ENCODE measurements at places on chromosomes 13 and 19.

DNA sequence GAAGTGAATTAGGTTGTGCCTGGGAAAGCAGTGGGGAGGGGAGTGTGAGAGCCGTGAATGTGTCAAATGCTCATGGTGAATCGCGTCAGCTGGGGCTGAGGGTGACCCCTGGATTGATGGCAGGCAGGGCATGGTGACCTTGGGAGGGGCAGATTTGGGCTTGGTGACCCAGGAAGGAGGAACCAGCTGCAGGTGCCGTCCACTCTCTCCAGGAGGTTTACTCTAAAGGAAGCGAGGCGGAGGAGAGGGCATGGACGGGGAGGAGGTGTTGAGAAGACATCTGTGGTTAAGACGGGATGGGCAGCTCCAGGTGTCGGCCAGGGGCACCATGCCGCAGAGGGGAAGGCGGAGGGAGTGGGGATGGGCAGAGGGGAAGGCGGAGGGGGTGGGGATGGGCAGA is 28.7 kb downstream of the TMEM255B start:
- DNase-seq, result no peak

DNA sequence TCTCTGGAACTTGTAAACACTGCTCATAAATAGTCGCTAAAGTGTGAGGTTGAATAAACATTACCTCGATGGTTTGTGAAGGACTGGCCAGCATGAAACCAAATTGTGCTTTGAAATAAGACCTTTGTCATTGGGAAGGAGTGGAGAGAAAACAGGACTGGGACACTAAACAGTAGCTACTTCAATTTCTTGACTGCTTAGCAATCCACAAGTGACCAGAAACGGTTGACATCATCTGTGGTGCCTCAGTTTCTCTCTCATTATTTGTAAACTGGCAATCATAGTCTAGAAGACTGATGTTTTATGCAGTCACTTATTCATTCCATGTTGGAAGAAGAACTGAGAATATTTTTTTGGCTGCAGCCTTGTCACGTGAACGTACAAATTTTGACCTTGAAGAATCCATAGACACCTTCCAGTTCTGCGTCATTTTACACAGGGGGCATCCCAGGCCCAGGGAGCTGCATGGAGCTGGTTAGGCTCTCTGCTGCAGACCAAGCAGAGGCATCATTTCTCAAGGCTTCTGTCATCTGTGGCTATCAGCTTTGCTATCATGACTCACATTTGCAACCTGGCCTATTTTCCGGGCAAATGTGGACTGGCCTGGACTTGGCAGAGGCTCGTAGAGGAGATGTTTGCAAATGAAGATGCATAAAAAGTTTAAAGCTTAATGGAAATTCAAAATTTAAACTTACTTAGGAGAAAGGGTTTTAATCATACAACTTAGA is 391.8 kb downstream of the FGF9 start:
- no peak for DNase-seq

DNA sequence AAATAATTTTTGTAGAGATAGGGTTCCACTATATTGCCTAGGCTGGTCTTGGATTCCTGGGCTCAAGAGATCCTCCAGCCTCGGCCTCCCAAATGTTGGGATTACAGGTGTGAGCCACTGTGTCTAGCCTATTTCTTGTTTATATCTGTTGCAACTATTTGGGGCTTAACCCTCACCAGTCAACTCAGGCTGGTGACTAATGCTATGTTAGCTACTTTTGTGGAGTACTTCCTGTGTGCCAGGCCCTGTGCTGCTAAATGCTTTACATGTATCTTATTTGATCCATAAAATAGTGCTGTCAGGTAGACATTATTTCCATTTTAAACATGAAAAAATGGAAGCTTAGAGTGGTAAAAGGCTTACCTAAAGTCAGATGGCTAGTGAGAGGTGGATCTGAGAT is 13.8 kb downstream of the CEACAM1 start:
- no peak for DNase-seq

DNA sequence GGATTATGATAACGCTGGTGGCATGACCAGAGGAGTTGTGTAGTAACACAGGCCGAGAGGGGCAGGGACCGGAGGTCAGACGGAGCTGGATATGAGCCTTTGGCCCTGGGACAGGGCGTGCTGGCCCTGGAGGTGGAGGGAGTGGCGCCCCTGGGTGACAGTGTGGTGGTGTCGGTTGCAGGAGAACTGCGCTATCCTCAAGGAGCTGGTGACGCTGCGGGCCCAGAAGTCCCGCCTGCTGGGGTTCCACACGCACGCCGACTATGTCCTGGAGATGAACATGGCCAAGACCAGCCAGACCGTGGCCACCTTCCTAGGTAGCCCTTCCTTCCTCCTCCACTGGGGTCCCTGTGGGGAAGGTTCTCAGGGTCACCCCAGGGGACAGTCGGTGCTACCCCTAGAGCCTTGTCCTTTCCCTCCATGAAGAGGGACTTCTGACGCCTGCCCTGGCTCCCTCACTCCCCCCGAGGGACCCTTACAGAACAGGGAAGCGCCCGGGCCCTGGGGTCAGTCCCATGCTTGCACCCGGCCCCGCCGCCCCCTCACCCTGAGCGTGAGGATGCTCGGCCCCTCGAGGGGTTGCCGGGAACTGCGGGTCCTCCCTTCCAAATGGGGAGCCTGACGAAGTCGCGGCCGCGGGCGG is 12.8 kb upstream of the ZNF554 start:
- no peak for DNase-seq

DNA sequence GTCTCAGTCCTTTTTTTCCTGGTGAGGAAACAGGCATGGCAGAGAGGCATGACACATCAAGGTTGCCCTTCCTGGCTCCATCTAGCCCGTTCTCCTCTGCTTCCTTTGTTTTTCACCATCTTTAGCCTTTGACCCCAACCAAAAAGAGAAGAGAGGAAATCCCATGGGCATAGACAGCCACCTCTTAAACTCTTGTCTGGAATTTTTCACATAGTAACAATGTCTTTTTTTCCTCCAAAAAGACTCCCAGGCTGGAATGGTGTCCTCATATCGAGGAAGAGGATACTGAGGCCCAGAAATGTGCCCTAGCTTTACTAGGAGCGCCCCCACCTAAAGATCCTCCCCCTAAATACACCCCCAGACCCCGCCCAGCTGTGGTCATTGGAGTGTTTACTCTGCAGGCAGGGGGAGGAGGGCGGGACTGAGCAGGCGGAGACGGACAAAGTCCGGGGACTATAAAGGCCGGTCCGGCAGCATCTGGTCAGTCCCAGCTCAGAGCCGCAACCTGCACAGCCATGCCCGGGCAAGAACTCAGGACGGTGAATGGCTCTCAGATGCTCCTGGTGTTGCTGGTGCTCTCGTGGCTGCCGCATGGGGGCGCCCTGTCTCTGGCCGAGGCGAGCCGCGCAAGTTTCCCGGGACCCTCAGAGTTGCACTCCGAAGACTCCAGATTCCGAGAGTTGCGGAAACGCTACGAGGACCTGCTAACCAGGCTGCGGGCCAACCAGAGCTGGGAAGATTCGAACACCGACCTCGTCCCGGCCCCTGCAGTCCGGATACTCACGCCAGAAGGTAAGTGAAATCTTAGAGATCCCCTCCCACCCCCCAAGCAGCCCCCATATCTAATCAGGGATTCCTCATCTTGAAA is at the start of gene GDF15:
Gene GDF15 (plus strand): TSS at position 484 of the 868 bp plus-strand sequence. CDS start 32 bp downstream, at position 516.
- no peak for DNase-seq

DNA sequence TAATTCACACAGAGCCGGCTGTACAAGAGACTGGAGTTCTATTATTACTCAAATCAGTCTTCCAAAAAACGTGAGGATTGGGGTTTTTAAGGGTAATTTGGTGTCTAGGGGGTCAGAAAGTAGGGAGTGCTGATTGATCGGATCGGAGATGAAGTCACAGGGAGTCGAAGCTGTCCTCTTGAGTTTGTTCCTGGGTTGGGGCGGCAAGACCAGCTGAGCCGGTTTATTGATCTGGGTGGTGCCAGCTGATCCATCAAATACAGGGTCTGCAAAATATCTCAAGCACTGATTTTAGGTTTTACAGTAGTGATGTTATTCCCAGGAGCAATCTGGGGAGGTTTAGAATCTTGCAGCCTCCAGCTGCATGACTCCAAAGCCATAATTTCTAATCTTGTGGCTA is 262.7 kb downstream of the KCNRG start:
- DNase-seq, result no peak

DNA sequence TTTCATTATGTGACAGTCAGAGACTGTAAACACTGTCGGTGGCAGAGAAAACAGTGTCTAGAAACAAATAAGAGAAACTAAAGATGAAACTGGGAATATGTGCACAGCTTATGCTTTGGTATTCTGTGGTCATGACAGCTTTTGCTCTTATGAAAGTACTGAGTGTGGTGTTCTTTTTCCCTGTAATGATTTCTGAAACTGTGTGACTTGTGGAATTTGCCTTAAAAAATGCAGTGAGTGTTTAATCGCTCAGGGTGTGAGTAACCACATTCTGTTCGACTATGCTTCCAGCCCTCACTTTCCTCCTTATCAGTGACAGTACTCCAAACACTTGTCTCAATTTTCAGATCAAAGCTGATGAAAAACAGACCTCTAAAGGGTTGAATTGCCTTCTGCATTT is 66.9 kb upstream of the DIAPH3 start:
- no peak for DNase-seq

DNA sequence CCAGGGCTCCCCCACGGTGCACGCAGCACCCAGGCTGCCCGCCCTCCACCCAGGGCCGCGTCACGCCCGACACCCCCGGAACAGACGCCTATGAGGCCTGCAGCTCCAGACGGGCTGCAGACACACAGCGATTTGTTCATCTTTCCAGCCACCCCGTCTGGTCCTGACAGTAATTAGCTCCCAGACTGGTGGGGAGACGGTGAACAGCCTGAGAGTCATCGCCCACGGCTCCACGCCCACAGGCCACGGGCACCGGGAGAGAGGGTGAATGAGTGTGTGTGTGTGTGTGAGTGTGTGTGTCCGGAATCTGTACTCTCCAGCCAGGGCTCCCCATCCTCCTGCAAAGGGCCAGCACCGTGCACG is 18.1 kb downstream of the GADD45B start:
- DNase-seq, result no peak

DNA sequence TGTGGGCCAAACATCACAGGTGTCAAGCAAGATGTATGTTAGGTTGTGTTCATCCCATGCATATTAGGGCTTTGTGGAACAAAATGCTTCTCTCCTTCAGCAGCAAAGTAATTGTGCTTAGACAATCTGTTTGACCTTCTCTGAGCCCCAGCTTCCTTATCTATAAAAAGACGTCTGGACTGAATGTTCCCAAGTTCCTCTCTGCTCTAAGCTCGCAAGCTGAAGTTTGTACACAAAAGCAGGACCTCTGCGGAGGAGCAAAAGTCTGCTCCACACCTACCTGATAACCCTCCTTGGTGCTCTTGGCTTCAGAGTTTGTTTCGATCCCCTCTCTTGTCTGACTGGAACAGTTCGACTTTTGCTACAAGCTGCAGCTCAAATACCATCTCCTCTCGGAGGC is 95.7 kb upstream of the UBL3 start:
- no peak for DNase-seq

- DNase-seq, result no peak
Measured at GRCh38 chr19:56476651-56477428, at the start of gene ZNF667. Gene ZNF667, minus strand, starts transcription at chr19:56477345. Its CDS starts 14,975 bp downstream, at chr19:56462370.

- no peak for DNase-seq
Measured at GRCh38 chr13:43343645-43344044, 320.3 kb downstream of the DNAJC15 start.

- no peak for DNase-seq
Measured at GRCh38 chr19:30580673-30581072, 208.5 kb downstream of the ZNF536 start.

DNA sequence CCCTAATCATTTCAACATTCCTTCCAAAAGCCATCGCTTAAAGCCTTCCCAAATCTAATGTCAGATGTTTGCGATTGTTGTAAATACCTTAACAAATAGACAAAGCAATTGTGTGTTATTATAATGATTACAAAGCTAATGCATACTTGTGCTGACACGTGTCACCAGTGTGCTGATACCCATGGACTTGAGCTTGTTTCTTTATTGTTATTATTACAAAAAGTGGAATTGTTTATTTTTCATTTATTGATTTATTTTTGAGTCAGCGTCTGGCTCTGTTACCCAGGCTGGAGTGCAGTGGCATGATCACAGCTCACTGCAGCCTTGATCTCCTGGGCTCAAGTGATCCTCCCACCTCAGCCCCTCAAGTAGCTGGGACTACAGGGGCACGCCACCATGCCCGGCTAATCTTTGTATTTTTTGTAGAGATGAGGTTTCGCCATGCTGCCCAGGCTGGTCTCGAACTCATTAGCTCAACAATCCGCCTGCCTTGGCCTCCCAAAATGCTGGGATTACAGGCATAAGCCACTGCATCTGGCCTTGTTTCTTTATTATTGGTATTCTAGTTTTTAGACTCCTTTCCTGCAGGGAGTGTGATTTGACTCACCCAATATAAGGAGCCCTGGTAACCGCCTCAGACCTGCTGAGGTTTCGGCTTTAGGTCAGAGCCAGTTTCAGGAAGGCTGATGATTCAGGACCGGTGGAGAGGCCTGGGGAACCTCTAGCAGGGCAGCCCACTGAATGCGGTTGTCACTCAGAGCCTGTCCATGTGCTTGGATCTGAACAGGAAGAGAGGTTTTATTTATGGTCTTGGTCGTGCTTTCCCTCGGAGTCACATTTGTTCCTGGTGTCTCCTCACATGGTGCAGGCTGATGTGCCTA is 2.1 kb upstream of the FBXO17 start:
- no peak for DNase-seq

DNA sequence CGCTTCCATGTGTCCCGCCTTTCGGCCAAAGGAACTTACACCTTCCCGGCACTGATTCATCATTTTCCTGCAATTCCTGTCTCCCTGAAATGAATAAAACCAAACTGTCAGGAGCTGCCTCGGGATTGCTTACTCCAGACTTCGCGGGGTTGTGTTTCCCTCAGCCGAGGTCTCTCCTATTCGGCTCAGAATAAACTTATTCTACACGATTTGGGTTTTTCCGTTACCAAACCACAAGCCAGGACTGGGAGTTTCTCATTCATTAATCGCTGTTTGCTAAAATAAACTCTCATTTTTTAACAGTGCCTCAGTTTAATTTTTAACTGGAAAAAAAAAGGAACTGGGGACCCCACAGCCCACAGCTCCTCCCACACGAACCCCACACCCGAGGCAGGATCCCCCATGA is 667 bp downstream of the ZNF878 start:
- no peak for DNase-seq

DNA sequence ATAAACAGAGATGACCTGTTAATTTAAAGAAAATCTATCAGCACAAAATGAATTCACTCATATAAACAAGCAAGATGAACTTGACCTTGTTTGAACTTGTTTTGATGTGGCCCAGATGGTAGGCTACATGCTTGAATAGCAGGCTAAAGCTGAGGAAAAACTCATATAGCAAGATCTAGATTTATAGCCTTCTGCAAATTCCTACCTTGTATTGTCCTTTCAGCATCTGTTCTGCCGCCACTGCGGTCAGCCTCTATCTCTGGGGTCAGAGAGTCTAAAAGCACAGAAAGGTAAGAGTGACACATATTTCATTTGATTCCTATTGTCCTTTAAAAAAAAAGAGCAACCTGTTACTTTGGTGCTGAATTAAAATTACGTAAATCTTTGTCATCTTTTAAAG is 392.1 kb downstream of the DACH1 start:
- no peak for DNase-seq

GRCh38 chr13:40490086-40490758 is 176.2 kb downstream of the FOXO1 start:
- no peak for DNase-seq

All from stimulated activated CD8-positive, alpha-beta memory T cell treated with anti-CD3 and anti-CD28 coated beads, Interleukin-15, amount 100 ng/mL, for 24 hours (primary cell).